ENCODE measurements at places on chromosomes 6 and 20.

GRCh38 chr6:167013067-167013466, 13.9 kb downstream of the CEP43 start:
- no peak for DNase-seq

DNA sequence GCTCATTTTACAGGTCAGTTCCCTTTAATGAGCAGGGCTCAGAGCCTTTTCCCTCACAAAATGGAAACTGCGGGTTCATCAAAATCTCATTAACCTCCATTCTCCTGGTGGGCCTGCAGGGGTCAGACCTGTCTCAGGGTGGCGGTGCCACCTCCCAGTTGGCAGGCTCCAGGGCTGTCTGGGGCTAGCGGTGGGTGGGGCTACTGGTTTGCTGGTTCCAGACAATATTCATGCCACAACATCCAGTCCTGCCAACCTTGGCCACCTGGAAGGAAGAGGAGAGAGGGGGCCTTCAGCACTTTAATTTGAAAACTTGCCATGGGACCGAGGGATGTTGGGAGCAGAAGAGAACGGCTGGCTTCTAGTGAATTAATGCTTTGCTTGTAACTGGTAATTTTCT, 41.9 kb upstream of the CTNNBL1 start:
- DNase-seq: no peak

GRCh38 chr6:128062882-128063603, 162.2 kb upstream of the THEMIS start:
- DNase-seq: no peak

DNA sequence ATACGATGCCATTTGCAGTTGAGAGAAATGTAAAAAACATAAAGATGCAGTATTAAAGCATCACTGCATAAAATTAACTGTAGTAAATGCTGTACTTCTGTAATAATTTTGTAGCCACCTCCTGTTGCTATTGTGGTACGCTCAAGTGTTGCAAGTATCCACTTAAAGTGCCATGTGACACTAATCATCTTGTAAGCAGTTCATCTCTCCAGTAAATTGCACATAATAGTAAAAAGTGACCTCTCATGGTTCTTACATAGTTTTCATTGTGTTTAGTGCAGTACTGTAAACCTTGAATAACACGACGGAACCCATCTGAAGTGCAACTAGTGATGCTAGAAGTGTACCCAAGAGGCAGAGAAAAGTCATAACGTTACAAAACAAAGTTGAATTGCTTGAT, 190.1 kb upstream of the VGLL2 start:
- DNase-seq: no peak

DNA sequence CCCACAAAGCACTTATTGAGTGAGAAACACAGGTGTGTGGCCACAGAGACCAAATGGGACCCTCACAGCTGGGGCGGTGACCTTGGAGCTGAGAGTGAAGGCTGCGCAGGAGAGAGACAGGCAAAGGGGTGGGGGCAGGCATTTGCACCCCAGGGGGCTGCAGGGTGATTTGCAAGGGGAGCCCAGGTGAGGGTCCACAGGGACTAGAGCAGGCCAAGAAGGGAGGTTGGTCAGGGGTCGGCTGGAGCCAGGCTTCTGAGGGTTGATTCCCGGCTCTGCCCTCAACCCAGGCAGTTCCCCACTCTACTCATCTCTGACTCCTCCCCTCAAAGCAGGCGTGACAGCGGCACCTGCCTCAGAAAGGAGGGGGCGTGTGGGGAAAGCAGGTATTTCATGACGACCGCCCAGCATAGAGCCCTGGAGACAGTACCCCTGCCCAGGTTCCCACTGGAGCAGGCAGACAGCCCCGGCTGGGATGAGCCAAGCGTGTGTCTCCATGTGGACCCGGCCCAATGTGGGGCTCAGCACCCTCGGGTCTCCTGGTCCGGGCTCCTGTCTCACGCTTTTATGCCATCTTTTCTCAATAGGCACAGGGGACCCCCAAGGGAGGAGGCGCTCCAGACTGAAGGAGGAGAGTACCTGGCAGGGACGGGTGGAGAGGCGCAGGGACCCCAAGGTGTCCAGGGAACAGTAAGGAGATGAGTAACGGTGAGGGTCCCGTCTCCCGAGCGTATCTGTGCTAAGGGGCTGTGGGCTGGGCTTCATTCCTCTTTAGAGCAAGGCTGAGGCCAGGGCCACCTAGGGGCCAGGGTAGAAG, 3.1 kb upstream of the MRGBP start:
- no peak for DNase-seq

GRCh38 chr6:41720262-41720620, 15.2 kb downstream of the TFEB start:
- DNase-seq: no peak

- no peak for DNase-seq
Measured at GRCh38 chr6:79783670-79784394, 152.7 kb downstream of the SH3BGRL2 start.

GRCh38 chr6:135534773-135535380, 37.3 kb upstream of the AHI1 start:
- DNase-seq: no peak
